Activated CD8-positive, alpha-beta memory T cell treated with anti-CD3 and anti-CD28 coated beads, Interleukin-2, amount 10 ng/mL, durations not matched to agents 7 days and 5 days (primary cell): ENCODE measurements at places on chromosomes 3 and 15. TPM values are rescaled to one million over a fixed set of nuclear protein-coding genes. Genes with fewer than 3 reads are reported as not detected.

GRCh38 chr3:27239951-27240350, 129.2 kb downstream of the NEK10 start:
- DNase-seq: no peak

DNA sequence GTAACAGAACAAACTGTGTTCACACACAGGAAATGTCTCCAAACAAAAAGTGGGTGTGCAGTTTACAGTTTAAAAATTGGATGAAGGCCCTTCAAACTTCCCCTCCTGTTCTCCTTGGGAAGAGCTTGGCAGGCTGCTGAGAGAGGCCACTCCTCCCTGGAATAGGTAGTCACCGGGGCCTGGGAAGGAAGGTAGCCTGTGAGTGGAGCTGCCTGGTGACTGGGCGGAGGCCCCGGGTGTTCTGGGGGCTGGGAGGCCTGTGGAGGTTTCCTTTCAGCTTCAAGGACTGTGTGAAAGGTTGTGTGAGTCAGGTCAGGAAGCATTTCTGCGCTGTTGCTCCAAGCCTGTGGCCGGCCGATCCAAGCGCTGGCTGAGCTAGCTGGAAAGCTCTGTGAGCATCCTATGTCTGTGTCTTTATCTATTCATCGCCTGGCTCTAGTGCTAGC, 14.1 kb downstream of the SLCO3A1 start:
- no peak for DNase-seq

DNA sequence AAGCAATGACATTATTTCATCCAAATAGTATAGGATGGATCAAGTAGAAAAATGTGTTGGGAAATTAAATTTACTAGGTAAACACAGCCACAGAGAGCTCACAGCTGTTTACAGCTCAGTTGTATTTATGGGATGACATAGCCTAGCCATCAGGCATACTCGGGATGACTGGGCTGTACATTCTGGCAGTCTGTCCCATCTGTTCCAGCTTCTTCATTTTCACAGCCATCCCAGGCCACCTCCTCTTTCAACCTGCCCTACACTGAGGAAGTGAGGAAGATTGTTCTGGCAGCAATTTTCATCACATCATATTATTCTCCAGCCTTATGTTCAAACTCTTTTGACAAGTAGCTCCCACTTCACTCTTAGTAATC, 98.4 kb upstream of the PFN2 start:
- no peak for DNase-seq

DNA sequence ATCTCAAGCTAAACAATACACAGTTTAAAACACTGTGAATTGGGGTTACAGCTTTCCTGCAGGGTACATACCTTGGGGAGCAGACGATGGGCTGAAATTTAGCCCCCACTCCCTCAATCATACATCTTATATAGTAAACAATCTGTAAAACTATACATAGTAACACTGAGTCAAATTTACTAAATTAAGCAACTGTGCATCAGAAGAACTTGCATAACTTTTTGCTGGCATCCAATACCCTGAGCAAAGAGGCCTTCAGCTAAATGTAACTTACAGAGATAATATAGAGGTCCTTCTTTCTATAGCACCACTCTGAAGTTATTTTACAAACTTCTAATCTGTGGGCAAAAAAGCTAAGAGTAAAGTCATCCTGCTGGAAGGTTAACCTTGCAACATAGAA, 603.6 kb upstream of the TGFBR2 start:
- DNase-seq: no peak

NRG4 gene
- total RNA-seq: not detected

DNA sequence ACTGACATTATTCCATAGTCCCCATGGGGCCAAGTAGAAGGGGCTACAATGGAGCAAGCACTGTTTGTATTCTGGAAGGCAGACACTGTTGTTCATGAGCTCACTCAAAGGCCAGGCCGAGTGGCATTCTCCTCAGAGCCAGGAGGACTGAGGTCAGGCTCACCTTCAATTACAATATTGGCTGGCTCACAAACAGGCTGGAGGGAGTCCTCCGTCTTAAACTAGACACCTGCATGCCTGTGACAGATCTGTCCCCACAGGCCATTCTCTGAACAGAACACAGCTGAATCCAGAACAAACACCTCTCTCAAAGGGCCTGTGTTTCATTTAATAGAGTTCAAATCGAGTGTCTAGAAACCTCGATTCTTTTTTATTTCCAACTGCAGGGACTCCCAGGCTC, 347.4 kb upstream of the PPP2R3A start:
- no peak for DNase-seq

DNA sequence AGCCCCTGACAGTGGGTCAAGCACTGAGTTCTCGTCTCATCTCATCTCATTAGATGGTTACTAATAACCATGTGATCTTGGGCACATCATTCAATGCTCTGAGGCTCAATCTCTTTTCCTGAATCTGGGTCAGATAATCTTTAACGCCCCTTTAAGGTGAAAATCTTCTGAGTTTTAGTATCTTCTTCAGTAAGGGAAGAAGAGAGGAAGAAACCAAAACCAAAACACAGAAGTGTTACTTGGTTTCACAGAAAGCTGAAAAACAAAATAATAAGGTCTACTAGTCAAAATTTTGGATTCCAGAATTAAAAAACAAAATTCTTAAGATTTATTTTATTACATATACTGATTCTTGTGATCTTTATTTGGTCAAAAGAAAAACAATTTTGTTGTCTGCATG, 78.2 kb downstream of the CLASP2 start:
- no peak for DNase-seq

DNA sequence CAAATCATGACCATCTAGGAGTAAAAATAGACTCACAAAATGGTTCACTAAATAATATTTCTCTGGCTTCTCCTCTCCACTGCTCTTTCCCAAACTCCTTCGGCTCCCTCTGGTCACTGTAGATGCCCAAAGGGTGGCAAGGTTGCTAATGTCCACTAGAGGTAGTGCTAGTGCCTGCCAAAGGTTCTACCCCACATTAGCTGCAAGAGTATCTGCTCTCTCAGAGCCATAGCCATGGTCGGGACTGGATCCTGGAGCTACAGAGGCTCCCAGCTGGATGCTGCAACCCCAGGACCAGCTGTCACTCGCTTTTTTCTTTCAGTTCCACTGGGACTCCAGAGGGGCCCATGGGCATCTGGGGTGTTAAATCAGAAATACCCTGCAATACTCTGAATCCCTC, 8.5 kb downstream of the HTR3D start:
- no peak for DNase-seq

DUOXA2 gene
- not detected for total RNA-seq

GRCh38 chr15:84598250-84598649, 2.6 kb upstream of the ZSCAN2 start:
- peak; percentile 63 for DNase-seq

DNA sequence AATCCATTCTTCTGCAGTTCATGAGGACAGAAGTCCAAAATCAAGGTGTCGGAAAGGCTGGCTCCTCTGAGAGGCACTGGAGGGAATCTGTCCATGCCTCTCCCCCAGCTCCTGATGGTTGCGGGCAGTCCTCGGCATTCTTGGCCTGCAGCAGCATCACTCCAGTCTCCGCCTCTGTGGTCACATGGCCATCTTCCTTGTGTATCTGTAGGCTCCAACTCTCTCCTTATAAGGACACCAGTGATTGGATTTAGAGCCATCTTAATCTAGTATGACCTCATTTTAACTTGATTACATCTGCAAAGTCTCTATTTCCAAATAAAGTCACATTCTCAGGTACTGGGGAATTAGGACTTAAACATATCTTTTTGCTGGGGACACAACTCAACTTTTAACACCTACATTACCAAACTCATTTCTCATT, 56.0 kb upstream of the FLNB start:
- no peak for DNase-seq

ATP2B2 gene
- total RNA-seq: not detected

OR5K1 gene
- not detected for total RNA-seq

- no peak for DNase-seq
Observed at GRCh38 chr3:27423463-27423862, 54.3 kb upstream of the NEK10 start.

ADAMTS17 gene
- total RNA-seq: 1.9 TPM

- no peak for DNase-seq
Observed at GRCh38 chr3:78604341-78604740, 1163.5 kb downstream of the ROBO1 start.

DNA sequence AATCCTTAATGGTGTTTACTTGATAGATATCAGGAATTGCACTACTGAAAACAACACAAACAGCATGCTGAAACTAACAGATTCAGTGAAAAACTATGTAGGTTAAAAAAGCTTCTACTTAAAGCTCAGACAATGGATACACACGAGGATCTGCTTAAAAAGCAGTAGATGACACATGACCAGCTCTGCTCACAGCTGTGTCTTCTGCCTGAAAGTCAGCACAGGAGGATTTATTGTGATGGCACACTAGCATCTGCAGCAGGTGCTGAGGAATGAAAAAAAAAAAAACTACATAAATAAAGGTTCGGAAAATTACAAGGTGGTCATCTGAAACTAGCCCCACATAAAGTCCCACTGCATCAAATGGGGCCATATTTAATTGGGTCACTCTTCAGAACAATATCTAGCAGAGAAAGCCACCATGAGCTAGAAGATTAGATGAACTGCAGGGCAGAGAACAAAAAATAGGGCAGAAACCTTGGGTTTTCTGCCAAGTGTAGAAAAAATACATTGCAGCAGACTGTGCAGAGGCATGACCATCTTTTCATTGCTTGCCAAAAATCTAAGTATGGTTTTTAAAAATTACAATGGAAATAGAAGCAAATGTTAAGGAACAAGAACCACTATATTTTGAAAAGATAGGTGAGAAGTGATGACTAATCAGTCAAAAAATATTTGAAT, 13.2 kb upstream of the GOLM2 start:
- no peak for DNase-seq

DNA sequence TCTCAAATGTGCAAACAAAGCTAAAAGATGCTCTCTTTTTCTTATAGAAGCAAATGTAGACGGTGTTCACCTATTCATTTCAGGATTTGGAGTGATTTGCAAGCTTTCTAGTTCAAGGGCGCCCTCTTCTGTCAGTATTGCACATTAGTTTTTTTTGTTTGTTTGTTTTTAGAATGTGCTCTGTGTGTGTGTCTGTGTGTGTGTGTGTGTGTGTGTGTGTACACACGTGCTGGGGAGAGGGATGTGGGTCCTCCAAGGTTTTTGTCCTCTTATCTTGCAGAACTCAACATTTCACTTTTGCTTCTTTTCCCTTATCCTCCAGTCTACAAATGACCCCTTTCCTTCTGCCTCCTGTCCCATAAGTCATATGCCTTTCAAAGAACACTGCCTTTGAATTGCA, 23.5 kb downstream of the DNAH1 start:
- DNase-seq: peak; percentile 61

DNA sequence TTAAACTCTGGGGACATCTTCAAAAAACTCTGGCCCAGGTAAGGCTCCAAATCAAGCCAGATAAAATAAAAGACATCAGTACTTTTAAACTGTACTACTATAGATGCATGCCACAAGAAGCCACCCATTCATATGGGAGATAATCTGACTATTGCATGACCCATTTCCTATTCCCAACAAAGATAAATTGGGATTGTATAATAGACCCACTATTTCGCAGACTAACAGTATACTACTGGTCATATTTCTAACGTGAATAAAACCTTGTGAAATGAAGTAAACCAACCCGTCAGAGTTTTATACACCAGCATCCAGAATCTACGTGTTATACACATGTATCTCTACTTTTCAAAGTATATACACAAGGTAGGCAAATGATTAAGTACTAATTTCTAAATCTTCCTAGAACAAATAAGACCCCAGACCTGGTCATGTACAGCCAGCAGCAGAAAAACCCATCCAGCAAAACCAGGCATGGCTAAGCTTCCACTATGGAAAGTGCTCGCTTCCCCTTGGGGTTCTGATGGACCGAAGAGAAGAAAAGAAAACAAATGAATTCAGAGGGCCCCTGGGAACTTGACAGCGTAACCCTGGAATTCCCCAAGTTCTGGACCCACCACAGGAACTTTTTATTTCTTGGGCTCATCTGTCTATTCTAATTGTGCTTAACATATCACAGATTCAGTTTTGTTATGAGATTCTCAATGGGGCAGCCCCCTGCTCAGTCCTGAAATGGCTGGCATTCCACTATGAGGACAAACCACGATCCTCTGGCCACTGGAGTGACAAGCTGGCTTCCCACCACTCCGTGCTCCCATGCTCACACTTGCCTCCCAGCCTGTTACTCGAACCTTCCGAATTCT, 69.1 kb downstream of the MB21D2 start:
- DNase-seq: no peak

GOLGA8T gene
- total RNA-seq: 0.77 TPM

- no peak for DNase-seq
Observed at GRCh38 chr3:17141699-17142098, 256.9 kb downstream of the PLCL2 start.

- no peak for DNase-seq
Observed at GRCh38 chr3:30549600-30549999, 56.8 kb upstream of the TGFBR2 start.

CPN2 gene
- total RNA-seq: not detected
